ENCODE measurements at places on chromosomes 5 and 9. TPM values are rescaled to one million over a fixed set of nuclear protein-coding genes. Genes with fewer than 3 reads are reported as not detected.

- H3K4me3 ChIP-seq: no peak overlapping the region
- H3K36me3 ChIP-seq: no peaks in the 10 kb centered on the region
- H3K27me3 ChIP-seq: no peaks in the 10 kb centered on the region
- no peak overlapping the region for H3K27ac ChIP-seq
Measured at GRCh38 chr9:114087721-114088120, 9.6 kb upstream of the AMBP start.

GARNL3 gene
- total RNA-seq: 31.3 TPM

DNA sequence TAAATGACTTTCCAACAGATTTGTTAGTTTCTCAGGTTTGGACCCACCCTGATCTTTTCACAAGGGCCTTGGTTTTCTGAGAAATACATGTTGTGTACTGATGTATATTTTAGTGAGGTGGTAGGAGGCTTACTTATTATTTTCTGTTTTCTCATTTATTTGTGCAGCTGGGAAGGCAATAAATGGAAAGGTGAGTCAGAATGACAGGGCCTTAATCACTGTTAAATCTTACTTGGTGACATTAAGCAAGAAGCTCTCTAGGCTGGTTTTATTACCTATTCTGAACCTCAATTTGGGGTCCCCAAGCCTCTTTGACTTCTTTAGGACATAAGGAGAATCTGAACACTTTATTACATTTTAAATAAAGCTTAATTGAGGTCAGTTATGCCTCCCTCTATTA, 214.0 kb upstream of the DAB2 start:
- no peak overlapping the region for H3K27ac ChIP-seq
- DNase-seq: no peak
- no peak overlapping the region for H3K4me3 ChIP-seq
- H3K27me3 ChIP-seq: no peaks in the 10 kb centered on the region
- H3K4me1 ChIP-seq: no peaks in the 10 kb centered on the region
- no peaks in the 10 kb centered on the region for H3K36me3 ChIP-seq

SLC4A9 gene
- total RNA-seq: not detected

- no peaks in the 10 kb centered on the region for H3K36me3 ChIP-seq
- H3K4me3 ChIP-seq: no peak overlapping the region
- H3K27ac ChIP-seq: no peak overlapping the region
Measured at GRCh38 chr9:133139246-133140173, 18.5 kb upstream of the RALGDS start.
